ENCODE measurements at places on chromosomes 12 and 14.

DNA sequence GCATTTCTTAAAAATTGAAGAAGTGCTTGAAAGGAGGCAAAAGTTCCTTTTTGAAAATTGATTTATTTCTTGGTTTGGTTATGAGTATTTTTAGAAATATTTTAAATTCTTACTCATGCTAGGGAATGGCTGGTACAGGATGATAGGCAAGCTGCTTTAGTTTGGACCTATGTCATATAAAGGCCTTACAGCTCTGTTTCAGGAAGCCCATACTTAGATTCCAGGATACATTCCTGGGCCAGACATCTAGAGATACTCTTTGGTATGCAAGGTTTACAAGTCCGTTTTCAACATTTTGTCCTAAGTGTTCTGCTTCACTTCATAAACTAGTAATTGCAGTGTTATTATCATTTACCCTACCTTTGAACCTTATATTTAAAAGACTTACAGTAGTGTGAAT, 186.8 kb downstream of the FUT8 start:
- no peak for DNase-seq

GRCh38 chr12:88737838-88738472, 157.7 kb upstream of the KITLG start:
- no peak for DNase-seq

DNA sequence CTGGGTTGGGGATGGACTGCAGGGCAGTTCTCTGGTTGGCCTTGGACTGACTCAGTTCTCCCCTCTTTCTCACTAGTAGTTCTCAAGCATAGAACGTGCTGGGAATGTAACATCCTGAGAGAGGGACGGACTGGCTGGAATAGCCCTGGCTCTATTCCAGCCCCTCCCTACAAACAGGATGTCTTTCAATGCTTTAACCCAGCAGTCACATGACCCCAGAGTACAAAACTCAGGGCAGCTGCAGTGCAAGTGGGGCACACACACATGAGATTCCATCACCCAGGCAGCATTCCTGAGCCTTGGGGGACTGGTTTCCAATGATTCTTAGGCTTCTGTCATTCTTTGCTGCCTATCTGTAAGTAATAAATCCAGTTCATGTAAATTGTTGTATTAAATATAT, 1.6 kb upstream of the ACOT6 start:
- no peak for DNase-seq

GRCh38 chr12:96078231-96079135, 43.1 kb upstream of the LTA4H start:
- no peak for DNase-seq

- no peak for DNase-seq
These were observed 274.6 kb upstream of the SLC16A7 start for GRCh38 chr12:59321278-59321677.

DNA sequence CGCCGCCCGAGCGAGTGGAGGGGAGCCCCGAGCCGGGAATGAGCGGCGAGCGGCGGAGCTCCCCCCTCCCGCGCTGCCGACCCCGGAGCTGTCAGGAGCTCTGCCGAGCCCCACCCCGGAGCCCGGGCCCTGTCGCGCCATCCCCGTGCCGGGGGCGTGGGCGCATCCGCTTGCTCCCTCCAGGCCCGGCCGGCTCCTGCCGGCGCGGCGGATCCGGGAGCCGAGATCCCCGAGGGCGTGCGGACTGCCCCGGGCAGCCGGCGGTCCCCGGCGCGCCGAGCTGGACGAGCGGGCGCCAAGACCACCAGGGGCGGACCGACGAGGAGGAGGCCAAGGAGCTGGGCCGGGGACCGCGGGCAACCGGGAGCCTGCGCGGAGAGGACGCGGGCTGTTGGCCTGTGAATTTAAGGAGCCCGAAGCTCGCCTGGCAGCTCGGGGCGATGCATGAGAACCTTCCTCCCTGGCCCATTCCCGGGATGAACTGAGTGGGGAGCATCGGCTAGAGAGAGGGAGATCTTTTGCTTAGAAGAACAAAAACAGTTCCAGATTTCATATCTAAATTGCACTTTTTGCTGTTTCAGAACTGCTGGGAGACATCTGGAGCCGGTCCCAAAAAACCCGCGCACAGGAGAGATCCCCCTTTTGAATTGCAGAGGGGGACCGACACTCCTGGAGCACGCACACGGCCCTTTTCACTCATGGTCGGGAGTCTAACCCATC, 2.0 kb downstream of the PTHLH start:
- no peak for DNase-seq

DNA sequence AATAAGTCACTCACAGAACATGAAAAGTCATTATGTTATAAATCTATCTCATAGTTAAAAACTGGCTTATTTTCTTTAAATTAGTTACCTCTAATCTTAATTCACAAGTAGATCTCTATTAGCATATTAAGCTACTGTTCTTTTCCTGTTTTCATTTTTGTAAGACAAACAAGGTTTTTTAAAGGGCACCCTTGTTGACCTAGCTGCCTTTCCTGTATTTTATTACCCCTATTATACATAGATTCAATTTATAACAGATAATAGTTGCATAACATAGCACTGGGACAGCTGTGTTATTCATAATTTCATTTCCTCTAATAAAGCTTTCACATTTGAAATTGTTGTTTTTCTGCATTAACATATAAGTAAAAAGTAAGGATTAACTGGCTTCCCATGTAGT, 1500.7 kb upstream of the FLRT2 start:
- no peak for DNase-seq

DNA sequence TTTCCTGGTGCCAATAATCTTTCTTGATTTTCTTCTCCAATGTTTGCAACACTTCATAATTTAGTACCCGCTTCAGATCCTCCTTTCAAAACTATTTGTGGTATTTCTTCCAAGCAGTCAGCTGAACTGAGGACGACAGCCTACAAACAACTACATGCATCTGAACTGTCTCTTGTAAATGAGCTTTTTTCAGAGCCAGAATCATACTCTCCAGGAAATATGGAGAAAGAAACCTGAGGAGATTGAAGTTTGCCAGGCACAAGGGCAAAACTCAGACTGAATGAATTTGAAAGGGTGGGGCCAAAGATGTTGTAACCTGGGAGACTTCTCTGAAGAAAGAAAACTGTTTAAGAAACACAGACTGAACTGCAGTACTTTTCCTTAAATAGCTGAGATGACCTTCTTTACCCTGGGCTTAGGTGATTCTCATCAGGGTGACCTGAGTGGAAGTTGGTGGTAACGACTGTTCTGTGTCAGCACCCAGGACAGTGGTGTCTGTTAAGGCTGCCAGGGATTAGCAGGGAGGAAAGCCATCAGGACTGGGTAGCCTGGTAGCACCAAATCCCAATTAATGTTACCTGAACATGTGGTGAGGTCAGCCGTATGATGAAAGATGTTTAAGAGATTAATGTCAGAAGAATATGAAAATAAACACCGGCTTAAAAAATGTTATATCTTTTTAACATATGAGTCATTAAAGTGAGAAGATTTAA, 95.0 kb downstream of the TGFB3 start:
- no peak for DNase-seq

DNA sequence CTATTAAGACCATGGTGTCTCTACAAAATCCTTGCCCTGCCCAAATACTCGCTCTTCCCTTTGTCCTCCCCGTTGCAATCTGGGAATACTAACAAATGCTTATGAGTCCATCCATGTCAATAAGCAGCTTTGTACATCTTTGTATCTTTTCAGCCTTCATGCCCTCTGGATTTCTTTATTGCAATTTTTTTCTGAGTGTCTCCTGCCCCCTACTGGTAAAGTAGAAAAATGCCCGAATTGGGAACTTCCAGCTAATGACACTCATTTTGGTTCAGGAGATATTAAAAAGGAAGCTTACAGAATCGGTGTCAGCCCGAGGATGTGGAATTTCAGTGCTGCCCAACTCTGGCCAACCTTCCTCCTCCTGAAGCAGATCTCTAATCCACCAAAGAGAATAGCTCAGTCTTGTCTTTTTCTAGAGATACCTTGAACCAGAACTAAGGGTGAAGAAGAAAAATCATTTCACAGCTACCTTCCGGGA, 46.0 kb downstream of the SH2B3 start:
- no peak for DNase-seq

DNA sequence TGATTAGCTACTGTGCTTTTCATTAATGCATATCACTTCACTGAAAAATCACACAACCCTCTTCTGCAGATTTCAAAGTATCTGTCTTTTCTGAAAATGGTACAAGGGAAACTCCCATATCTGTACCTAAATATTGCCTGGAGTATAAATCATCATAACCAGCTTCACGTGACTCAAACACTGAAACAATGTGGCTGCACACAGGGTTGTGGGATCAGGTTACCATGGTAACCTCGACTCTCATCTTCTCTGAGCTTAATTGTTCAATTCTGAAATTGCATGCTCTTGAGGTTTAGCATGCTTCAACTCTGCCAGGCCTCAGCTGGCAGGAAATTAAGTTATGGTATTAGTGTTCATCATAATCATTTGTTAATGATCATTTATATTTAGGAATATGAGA, 77.5 kb upstream of the CPSF6 start:
- no peak for DNase-seq

GRCh38 chr12:28388879-28389278, 198.6 kb downstream of the CCDC91 start:
- DNase-seq: no peak

- DNase-seq: no peak
These were observed 7.3 kb upstream of the RNASE1 start for GRCh38 chr14:20809917-20810316.

DNA sequence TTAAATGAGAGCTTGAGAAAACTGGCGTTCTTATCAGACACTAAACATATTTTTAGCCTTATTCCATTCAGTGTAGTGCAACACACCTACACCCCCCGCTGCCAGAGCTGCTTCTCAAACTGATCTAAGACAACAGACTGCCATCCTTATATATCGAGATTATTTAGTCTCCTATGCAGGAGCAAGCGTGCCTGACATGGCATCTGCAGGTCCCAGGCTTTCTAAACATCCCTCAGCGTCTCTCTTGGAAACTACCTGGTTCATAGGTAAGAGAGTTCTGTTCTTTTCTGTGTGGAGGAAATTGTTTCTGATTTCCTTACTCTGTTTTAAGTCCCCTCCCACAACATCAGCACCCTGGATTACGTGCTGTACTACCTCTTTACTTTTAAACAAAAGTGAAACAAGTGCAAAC, 117.1 kb upstream of the PTPRB start:
- no peak for DNase-seq

DNA sequence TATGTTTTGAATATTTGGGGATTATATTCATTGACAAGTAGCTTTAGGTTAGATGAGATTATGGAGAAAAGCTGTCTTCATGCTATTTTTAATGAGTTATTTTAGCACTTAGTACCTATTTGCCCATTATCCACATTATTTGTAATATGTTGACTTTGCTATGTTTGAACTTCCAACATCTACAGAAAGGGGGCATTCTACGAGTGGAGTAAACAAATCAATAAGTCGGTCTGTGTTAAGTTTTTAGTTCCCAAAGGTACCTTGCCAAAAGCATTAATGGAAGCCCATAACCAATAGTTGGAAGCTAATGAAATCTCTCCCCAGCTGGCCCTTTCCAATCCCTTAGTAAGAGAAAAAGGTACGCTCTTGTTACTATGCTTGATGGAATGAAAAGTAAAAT, 250.0 kb upstream of the E2F7 start:
- no peak for DNase-seq

- no peak for DNase-seq
These were observed 12.2 kb upstream of the CATSPERB start for GRCh38 chr14:91744068-91744480.

DNA sequence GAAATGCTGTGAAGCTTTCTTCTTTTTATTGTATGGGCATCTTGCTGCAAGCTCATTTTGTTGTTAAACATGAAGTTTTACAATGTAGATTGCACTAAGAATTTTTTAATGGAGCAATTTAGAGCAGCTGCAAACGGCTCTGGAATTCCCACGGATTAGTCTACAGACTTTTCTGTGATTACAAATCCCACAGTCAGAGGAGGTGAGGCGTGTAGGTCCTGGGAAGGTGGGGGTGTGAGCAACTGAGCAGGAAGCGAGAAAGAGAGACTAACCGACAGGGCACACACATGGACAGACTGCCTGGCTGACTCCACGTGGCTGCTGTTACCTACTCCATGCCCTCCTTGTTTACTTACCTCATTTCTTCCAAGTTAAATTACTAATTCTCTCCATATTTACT, 348.5 kb downstream of the NPAS3 start:
- no peak for DNase-seq

- no peak for DNase-seq
These were observed 3.5 kb downstream of the LPAR5 start for GRCh38 chr12:6632026-6632983.

GRCh38 chr14:65604535-65604934, 192.0 kb downstream of the FUT8 start:
- no peak for DNase-seq

- no peak for DNase-seq
These were observed 10.3 kb upstream of the FERMT2 start for GRCh38 chr14:52961060-52961639.

- no peak for DNase-seq
These were observed 232.2 kb downstream of the C12orf50 start for GRCh38 chr12:87796961-87797516.

GRCh38 chr12:112207397-112207924, 82.1 kb downstream of the TRAFD1 start:
- no peak for DNase-seq

DNA sequence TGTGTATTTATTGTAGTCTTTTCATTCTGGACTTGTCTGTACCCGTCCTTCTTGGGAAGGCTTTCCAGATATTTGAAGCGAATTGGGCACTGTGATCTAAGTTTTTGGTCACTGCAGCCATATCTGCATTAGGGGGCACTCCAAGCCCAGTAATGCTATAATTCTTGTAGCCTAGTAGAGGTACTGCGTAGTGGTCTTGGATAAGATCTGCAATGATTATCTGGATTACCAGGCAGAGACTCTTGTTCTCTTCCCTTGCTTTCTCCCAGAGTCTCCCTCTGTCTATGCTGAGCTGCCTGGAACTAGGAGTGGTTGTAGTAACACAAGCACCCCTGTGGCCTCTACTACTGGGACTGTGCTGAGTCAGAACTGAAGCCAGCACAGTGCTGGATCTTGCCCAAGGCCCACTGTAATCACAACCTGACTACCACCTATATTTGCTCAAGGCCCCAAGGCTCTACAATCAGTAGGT, 30.0 kb downstream of the SLC38A2 start:
- no peak for DNase-seq

GRCh38 chr12:129200576-129200975, 347.3 kb downstream of the GLT1D1 start:
- no peak for DNase-seq

- DNase-seq: peak; percentile 1
These were observed 2.0 kb downstream of the EEA1 start for GRCh38 chr12:92927055-92927435.

- no peak for DNase-seq
These were observed 45.9 kb downstream of the NOC4L start for GRCh38 chr12:132190012-132190755.
